NCI-H1092 (cell line): ENCODE measurements at places on chromosomes 7 and 10.

DNA sequence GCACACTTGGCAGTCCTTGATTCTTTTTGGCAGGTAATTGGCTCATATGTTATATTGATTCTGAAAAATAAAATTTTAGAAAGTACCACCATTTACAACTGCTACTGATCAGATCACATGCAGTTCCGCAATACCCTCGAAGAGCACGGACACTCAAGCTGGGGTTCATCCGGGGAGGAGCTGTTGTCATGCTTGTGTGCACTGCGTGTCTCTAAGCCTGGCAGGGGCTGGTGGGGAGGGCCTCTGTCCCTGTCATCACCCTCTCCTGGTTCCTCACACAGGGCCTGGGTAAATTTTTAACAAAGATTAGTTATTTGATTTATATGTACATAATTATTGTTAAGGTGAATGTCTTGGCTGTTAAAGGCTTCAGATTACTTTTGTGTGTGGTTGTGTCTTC lies 45.2 kb downstream of the TRRAP start:
- no peak for DNase-seq

GRCh38 chr7:18364396-18364795 lies 131.2 kb upstream of the HDAC9 start:
- no peak for DNase-seq

GRCh38 chr10:123382491-123382890 lies 228.3 kb downstream of the BUB3 start:
- DNase-seq = no peak

DNA sequence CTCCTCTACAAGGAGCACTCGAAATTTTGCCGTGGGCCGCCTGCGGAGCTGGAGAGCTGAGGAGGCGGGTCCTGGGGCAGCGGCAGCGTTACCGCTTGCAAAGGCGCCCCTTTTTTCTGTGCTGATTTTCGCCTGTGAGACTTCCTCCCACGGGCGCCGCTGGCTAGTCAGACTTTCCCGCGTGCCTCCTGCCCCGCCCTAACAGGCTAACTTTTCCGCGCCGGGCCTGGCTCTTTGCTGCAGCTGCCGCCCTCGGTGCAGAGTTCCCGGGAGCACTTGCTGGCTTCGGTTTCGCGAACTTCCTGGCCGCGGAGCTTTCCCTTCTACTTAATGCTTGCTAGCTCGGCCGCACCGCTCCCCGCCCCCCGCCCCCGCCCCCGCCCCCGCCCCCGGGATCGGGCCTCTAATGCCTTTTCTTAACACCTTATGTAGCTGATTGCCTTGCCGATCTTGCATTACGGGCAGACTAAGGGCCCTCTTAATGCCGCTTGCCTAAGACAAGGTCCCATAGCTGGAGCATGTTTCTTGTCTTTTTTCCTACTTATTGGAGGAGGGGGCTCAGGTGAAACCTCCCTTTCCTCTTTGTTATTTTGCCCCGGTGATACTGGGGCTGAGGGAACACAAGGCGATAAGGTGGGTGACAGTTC lies 37.9 kb upstream of the RASGEF1A start:
- no peak for DNase-seq

DNA sequence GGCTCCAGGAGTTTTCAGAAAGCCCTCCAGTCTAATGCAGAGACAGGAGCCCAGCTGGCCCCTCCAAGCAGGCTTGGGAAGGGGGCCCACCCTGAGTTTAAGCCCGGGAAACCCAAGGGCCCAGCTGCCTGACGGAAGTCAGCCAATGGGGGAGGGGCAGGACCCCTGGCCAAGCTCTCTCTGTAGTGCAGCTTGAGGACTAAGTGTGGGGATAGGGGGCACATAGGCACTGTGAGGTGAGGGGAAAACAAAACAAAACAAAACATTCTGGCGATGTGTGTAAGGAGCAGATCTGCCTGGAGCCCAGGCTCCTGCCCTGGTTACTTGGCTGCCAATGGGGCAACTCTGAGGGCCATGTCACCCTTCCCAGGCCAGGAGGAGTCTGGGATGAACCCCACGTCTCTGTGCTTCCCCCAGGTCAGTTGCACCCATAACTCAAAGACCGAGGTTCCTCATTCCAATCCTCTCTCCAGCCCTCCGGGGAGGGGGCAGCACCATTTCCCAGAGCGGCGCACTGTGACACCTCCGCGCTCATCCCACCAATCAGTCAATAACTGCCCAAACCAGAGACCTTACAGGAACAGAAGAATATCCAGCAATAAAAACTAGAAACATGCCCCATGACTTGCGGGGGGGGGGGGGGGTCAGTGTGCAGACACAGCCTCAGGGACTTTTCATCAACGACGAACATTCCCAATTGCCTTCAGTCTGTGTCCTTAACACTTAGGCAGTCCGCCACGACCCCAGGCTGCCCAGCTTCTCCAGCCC lies 1.7 kb downstream of the CXCL12 start:
- DNase-seq = no peak

- DNase-seq = no peak
Measured at GRCh38 chr7:82745117-82745516, 301.5 kb upstream of the CACNA2D1 start.

DNA sequence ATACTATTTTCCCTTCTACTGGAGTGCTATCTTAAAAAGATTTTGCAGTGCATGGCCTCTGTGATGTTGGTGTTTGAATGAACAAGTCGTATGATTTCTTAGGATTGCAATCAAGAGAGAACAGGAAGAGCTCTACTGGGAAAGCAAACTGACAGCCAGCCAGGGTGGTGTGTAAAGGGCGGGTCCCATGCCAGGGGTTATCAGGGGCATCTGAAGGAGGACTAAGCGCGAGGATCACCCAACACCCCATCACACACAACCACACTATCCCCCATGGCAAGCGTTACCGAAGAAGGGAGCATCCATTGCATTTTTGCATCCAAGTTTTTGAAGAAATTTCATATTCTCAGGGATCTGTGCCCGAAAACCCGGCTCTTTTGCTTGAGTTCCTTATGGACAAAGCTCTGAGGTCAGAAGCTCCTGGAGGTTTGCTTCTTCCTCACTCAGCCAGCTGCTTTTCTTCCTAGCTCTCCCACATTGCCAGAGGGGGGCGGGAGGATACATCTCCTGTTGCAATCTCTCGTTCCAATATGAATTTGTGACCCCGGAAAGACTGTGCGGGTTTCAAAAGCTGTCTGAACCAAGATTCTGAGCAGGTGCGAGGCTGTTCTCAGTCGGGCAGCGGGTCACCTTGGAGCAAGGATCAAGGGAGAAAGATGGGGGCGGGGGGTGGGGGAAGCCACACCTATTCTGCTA lies 5.2 kb downstream of the NEUROD6 start:
- DNase-seq = no peak

DNA sequence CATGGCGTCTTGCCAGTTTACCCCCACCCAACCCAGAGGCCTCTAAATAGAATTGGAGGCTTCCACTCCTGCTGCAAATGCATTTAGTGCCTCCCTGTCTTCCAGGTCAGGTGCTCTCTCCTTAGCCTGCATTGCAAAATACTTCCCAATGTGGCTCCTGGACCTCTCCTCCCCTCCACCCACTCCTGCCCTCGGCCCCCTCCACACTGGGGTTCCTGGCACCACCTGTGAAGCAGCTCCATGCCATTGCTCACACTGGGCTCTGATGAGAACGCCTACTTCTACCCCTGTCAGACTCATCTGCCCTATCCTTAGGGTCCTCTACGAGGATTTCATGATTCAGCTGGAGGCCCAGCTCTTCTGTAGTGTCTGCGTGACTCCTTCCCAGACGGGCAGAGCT lies 37.4 kb downstream of the C10orf120 start:
- DNase-seq = no peak

GRCh38 chr7:55555160-55555559 lies 17.1 kb downstream of the VOPP1 start:
- no peak for DNase-seq

DNA sequence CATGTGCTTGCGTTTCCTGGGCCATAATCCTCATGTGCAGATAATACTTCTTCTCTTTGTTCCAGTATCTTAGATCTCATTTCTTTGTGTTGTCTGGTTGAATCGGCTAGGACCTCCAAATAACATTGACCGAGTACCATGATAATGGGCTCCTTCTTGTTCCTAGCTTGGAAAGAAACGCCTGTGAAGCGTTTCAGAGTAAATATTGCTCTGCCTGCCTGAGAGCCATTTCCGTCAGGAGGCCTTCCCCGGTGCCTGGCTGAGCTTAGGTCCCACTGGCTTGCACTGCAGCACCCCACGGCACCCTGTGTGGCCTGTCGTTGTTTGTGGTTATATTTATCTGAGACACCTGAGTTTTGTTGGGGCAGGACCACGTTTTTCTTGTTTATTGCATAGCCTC lies 17.7 kb downstream of the FOXK1 start:
- DNase-seq = peak; percentile 29
